ENCODE measurements at places on chromosomes 13 and 19.

DNA sequence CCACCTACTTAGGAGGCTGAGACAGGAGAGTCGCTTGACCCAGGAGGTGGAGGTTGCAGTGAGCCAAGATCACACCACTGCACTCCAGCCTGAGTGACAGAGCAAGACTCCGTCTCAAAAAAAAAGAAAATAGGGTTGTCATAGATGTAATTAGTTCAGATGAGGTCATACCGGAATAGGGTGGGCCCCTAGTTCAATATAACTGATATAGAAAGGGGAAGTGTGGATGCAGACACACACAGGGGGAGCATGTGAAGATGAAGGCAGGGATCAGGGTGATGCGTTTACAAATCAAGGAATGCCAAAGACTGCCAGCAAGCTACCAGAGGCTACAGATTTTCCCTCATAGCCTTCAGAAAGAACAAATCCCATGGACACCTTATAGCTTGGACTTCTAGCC lies 24.3 kb upstream of the EEF1AKMT1 start:
- no peak for DNase-seq

- DNase-seq: no peak
Observed at GRCh38 chr19:48296963-48297734, 27.3 kb downstream of the ZNF114 start.

GRCh38 chr13:79401259-79402070 lies 4.6 kb downstream of the RBM26 start:
- no peak for DNase-seq

DNA sequence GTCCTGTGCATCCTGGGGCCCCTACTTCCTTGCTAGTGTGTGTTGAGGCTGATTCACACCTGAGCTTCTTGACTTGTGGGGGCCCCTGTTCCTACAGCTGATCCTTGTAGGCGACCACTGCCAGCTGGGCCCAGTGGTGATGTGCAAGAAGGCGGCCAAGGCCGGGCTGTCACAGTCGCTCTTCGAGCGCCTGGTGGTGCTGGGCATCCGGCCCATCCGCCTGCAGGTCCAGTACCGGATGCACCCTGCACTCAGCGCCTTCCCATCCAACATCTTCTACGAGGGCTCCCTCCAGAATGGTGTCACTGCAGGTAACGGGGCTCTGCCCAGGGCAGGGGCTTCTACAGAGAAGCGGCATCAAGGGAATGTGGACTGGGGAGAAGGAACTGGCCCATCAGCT lies 25.5 kb downstream of the UPF1 start:
- DNase-seq: no peak

DNA sequence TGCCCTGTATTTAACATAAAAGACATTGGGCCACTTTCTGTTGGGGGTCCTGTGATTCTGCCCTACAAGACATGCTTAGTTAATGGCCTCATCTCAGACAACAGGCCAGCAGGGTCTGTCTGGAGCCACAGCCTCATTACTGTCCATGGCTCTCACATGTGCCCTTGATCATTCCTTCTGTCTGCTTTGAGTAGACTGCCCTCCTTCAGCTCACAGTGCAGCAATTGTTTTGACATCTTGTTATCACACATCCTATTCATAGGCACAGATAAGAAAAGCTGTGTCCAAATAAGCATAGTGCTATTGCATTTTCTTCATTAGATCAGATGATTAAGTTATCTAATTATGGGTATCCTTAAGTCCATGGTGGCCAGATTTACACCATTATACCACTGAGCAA lies 127.9 kb downstream of the KCTD12 start:
- DNase-seq: no peak
